ENCODE measurements at places on chromosomes 5 and 9. TPM values are rescaled to one million over a fixed set of nuclear protein-coding genes. Genes with fewer than 3 reads are reported as not detected.
A peak's percentile ranks its signal among the peaks of the same experiment; 100 is the strongest.

DNA sequence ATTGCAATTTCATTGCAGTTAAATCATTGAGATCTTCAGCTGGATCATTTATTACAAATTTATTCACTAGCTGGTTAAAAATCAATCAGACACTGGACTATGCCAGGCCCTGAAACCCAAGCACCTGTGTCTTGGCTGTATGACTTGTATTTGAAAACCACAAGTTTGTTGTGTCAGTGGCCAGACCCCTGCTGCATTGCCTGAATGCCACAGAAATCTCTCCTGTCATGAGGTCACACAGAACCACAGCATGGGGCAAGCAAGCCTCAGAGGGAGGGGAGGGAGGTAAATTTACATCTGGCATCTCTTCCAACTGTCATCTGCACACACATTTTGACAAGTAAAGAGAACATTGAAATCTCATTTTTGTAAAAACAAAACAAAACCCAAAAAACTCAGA lies 90.0 kb downstream of the ARRDC3 start:
- peak; percentile 86 for DNase-seq

- DNase-seq = peak; percentile 20
These were observed 283.9 kb upstream of the ANKRD55 start for GRCh38 chr5:56517011-56517416.

DNA sequence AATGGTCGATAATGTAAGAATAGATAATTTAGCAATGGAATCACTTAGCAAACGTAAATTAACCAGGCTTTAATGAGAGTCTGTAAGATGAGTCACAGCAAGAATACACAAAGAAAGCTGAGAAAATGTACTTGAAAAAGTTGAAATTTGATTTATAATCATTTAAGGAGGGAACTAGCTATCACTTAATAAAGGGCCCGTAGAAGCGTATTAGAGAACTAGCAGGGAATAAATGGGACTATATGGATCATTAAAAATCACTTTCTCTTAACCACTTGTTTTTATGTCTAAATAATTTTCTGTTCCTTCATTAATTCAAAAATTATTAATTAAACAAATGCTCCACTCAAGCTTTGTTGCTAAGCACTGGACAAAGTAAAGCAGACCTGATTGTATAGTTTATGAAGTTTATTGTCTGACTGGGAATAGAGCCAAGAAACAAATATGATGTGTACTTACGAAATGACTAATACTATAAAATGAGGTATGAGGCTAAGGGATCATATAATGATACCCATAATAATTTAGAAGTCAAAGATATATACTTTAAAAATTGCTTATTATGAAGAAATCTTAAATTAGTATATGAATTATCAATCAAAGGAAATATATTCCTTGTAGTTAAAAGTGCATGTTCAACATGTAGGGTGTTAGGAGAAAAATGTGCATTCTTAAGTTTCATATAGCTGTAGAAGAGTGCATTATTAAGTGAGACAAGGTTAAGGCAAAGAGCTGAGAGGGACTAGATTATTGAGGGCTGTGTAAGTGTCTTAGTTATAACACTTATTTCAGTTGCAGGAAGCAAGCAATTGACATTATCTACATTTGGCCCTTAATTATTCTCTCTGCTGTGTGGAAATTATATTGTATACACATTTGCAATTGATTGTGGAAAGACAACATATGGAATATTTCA lies 196.8 kb downstream of the PRDM9 start:
- DNase-seq = no peak

- no peak for DNase-seq
These were observed 933.0 kb downstream of the TLE4 start for GRCh38 chr9:80504601-80505230.

The SPATA31D3 gene
- not detected for total RNA-seq

The LRRC19 gene
- total RNA-seq = not detected
